ENCODE measurements at places on chromosomes 3 and 15.
A peak's percentile ranks its signal among the peaks of the same experiment; 100 is the strongest.

DNA sequence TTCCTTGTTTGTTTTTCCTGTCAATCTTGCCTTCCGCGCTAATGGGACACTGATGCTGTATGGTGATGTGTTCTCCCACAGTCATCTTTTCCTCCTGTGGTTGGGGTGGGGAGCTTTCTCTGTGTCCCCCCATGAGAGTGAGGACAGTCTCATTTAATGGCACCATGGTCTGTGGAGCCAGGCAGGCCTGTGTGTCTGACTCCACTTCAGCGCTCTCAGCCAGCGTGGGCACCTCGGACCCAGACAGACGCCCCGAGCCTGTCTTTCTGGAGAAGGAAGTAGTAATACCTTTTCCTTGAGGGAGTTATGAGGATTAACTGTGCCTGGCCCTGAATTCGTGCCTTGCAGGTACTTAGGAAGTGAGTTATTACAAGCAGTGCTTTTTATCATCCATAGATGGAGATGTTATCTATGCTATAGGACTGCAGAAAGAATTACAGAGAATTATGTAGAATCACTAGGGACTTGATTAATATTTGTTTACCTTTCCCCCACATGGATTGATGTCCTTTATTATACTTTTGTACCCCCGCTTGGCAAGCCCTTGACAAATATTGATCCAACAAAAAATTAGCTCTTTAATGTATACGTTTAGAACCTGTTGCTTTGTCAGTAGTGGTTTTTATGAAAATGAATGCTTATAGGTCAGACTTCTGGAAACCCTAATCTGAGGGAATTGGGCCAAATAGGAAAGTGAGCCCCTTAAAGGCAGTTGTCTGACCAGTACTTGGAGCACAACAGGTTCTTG, 152.4 kb downstream of the PGPEP1L start:
- DNase-seq = no peak

- DNase-seq = no peak
These were observed 138.3 kb downstream of the DIPK2A start for GRCh38 chr3:144109944-144110343.

DNA sequence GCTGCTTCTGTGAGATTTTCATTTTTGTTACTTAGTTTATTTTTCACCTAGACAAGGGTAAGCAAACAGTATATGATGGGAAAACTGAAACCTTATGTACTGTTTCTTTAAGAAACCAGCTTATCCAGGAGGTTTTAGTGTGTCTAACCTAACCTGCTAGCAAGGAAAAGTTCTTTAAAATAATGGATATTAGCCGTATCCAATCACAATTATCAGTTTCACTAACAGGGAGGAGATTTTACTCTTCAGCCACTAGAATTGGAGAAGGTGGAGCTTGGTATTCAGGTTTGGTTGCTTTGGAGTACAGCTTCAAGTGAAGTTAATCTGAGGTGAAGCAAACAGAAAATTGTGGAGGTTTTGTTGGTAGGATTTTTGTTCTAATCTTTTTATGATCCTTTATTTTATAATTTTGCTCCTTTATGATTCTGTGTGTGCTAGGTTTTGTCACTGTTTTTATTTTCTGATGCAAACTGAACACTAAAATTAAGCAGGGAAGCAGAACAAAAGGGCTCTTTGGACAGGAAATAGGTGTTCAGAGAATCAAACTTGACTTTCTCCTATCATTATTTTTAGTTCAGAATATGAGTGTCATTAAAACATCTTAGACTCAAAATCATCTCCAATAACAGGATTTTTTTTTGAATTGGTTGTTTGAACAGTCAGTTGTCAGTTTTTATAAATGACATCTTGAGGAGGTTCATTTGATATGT, 13.0 kb downstream of the ZFAND6 start:
- peak; percentile 88 for DNase-seq

DNA sequence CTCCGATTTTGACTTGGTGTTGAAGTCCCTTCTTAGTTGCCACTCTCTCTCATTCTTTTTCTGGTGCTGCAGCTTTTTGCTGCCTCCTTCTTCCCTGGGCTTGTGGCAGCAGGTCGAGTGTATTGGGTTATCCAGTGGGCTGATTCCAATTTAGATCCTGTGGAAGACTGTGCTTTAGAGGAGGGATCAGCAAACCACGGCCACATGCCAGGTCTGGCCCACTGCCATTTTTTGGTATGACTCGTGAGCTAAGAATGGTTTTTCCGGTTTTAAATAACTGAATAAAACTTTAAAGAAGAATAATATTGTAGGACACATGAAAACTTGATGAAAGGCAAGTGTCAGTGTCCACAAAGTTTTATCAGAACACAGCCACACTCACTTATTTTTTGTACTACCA, 330.5 kb downstream of the ROBO2 start:
- DNase-seq = peak; percentile 41

- no peak for DNase-seq
These were observed 1081.5 kb downstream of the PLOD2 start for GRCh38 chr3:145079436-145079835.

DNA sequence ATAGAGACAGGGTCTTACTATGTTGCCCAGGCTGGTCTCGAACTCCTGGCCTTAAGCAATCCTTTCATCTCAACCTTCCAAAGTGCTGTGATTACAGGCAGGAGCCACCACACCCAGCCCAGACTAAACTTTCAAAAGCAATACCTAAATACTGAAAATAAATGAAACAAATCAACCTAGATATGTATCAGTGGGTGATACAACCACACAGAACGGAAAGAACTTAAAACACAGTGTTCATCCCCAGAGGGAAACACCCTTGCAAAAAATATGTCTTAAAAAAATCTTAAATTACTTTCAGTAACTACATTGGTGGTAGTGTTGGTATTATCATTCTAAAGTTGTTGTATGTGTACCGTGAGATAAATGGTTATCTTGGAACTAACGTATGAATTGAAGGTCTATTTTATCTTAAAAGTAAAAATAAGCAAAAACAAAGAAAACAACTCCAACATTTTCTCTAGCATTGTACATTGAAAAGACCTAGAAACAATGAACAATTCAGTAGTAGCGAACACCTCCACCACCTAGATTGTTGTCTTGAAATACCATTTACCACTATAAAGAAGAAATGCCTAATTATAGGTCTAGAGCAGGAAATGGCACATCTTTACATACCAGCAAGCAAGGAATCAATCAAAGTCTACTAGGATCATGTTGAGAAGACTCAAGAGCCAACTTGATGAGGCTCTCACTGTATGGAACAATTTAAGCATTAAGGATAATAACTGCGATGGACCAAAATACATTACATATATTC, 24.7 kb downstream of the SLTM start:
- DNase-seq = no peak

- DNase-seq = no peak
These were observed 33.6 kb downstream of the FOXP1 start for GRCh38 chr3:71549951-71550350.

DNA sequence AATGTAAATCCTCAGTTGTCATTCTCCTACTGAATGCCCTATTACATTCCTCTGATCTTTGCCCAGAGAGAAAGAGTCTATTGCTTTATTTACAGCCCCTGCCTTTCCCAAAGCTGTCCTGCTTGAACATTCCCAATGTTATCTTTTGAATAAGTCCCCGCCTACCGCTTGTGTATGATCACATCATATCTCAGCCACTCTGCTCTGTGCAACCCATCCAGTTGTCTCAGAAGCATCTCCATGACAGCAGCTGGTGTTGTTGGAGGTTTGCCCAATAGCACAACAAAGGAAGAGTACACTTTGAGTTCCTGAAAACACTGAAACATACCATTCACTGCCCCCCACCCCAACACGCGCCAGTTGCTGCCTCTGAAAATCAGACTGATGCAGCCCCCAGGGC, 22.0 kb upstream of the FAM3D start:
- DNase-seq = no peak

- peak; percentile 31 for DNase-seq
These were observed 394.8 kb downstream of the SI start for GRCh38 chr3:164683489-164683888.

DNA sequence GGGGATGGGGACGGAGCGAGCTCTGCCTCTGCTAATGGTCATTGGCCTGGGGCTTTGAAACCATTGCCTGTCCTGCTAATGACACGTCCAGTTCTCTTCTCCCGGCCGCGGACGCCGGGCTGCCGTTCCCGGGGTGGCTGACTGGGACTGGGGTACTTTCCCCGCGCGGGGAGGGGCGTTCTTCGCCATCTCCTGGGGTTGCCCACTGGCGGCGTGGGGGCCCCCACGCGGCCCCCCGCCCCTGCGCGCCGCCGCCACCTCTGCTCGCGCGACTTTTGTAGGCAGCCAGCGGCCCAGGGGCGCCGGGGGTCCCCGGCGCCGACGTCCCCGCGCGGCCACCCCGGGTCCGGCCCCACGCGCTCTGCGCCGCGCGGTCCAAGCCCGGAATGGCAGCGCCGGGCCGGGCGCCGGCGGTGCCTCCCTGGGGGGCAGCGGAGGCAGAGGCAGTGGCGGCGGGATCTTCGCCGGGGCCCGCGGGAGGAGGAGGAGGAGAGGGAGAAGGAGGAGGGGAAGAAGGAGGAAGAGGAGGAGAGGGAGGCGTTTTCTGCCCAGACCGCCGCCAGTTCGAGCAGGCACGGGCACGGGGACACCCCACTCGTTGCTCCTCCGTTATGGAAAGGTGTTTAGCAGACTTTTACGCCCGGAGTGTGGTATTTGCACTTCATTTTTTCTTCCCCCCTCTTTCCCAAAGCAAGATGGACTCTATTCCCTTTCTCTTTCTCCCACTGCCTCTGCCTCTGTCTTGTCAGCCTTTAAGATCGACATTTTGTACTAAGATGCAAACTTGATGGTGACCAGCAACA, 2.3 kb downstream of the BBX start:
- DNase-seq = peak; percentile 72

DNA sequence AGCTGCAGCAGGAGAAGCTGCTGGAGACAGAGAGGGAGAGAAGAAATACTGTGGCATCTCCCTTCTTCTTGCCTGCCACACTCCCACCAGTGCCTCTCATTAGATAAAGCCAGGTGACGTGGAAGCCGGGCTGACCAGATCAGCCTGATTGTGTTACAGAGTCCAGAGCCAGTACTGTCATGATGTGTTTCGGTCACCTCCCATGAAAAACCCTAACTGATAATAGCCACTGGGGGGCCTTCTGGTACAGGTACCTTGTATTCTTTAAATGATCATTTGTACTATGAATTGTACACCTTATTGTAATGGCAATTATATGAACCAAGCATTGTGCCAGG, 125.8 kb upstream of the TMEM108 start:
- no peak for DNase-seq

DNA sequence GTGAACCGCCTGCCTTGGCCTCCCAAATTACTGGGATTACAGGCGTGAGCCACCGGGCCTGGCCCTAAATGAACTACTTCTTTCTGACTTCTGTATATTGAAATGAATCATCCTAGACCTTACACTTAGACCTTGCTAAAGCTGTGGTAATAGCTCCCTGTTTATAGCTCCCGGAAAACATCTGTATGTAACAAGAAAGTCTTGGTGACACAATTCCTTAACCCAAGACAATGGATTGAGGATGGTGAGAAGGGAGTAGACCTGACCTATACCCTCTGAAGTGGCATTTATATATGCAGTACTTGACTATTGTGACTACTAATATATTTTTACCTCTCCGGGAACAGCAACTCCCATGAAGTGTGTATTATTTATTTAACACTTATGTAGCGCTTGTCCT, 48.0 kb upstream of the TBL1XR1 start:
- no peak for DNase-seq

- no peak for DNase-seq
These were observed 347.8 kb upstream of the LMCD1 start for GRCh38 chr3:8153800-8154199.

- no peak for DNase-seq
These were observed 48.9 kb downstream of the SUMF1 start for GRCh38 chr3:4418156-4418555.

- no peak for DNase-seq
These were observed 92.0 kb downstream of the PDE8A start for GRCh38 chr15:85073556-85074194.

- no peak for DNase-seq
These were observed 49.5 kb downstream of the TBL1XR1 start for GRCh38 chr3:177147790-177148189.

DNA sequence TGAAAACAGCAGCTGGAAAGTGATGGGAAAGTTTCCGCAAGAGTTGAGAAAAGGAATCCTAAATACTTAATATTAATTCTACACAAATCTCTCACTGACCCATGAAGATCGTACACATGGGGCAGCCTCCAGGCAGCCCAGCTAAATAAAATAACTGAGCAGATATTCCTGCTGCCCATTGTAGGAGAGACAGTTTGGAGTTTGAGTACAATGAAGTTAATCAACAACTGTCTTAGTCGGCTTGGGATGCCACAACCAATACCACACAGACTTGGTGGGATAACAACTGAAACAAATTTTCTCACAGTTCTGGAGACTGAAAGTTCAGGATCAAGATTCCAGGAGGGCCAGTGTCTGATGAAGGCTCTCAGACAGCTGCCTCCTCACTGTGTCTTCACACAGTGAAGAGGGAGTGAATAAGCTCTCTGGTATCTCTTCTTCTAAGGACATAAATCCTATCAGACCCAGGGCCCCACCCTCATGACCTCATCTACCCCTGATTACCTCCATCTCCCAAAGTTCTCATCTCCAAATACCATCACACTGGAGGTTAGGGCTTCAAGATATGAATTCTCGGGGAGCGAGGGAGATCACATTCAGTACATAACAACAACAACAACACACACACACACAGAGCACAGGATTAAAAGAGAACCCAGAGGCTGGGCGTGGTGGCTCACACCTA, 9.7 kb downstream of the TRPM7 start:
- no peak for DNase-seq

GRCh38 chr15:74185710-74186348, 12.3 kb downstream of the ISLR start:
- no peak for DNase-seq

DNA sequence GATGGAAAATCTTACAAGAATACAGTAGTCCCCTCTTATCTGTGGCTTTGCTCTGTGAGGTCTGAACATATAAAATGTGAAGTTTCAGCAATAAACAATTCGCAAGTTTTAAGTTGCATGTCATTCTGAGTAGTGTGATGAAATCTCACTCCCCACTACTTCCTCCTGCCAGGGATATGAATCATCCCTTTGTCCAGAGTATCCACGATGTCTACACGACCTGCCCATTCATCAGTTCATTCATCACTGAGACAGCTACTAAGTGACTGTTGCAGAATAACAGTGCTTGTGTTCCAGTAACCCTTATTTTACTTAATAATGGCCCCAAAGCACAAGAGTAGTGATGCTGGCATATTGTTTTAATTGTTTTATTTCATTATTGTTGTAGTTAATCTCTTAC, 489.2 kb upstream of the UBE2E2 start:
- peak; percentile 29 for DNase-seq

GRCh38 chr3:17631609-17632008, 110.8 kb downstream of the TBC1D5 start:
- DNase-seq = no peak

GRCh38 chr3:16886303-16886683, 1.5 kb downstream of the PLCL2 start:
- DNase-seq = no peak

Data from PC-9 (cell line).